HTR-8/SVneo (cell line): ENCODE measurements at places on chromosomes 5 and 9.

- DNase-seq: no peak
Measured at GRCh38 chr5:142403583-142403982, 78.8 kb upstream of the SPRY4 start.

GRCh38 chr5:94461131-94461530 lies 157.3 kb downstream of the KIAA0825 start:
- DNase-seq: no peak

DNA sequence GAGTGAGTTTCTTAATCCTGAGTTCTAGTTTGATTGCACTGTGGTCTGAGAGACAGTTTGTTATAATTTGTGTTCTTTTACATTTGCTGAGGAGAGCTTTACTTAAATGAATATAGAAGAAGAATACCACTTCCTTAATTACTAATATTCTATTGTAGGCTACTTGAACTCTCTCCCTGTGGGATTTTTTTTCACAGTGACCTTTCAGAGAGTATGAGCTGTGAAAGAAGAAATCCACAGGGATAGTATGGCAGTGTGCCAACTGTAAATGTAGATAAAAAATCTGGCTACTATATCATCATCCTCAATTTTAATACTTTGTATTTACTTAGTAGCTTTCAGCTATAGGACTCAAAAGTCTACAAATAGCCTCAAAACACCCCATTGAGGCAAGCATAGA lies 67.3 kb downstream of the COMMD10 start:
- no peak for DNase-seq

- DNase-seq: no peak
Measured at GRCh38 chr5:137521246-137521645, 22.1 kb upstream of the SPOCK1 start.

GRCh38 chr9:70581214-70581954 lies 166.9 kb upstream of the KLF9 start:
- DNase-seq: no peak

GRCh38 chr9:106575823-106576222 lies 287.1 kb upstream of the ZNF462 start:
- no peak for DNase-seq
